ENCODE measurements at places on chromosomes 1 and 21.

GRCh38 chr1:47592296-47593012, 154.6 kb downstream of the FOXD2 start:
- DNase-seq = no peak

DNA sequence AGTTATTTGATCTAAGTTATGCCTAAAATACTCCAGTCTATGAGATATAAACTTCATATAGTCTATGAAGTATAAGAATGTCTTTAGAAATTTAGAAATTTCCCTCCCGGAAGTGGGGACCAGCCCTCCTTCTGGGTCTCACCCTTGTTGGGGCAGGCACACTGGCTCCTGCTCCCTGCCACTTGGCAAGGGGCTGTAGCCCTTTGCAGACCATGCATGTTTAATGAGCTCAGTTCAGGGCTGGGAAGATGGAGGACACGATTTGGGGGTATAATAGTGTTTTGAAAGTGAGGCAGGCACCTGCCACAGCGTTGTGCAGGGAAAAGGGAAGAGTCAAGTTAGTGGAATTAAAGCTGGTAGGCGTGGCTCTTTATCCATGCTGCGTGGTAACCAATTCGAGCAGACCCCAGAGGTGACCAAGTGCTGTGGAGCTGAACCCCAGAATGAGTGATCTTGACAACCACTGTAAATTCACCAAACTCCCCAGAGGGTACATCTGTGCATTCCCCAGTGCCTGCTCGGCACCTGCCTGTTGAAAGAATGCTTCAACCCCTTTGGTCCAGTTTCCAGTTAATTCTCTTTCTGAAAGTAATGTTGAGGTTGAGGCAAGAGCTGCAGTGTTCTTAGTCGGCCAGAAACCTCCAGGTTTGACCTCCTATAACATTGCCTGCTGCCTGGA, 79.6 kb downstream of the DOP1B start:
- DNase-seq = no peak

DNA sequence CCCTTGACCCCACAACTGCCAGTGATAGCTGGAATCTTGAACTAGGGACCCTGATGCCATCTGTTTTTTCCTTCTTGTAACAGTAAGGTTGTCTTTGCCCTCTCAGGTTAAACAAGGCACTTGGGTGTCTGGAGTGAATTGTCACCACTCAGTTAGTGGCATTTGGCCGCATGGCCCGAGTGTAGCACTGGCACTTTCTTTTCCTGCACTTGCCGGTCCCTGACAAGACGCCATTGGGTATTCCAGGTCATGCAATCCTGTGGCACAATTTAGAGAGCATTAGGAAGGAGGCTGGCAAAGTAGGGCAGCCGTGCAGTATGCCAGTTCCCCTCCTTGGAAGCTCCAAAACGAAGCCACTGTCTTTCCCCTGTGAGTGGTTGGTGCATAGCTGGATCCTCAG, 70.8 kb downstream of the MRPS6 start:
- no peak for DNase-seq

DNA sequence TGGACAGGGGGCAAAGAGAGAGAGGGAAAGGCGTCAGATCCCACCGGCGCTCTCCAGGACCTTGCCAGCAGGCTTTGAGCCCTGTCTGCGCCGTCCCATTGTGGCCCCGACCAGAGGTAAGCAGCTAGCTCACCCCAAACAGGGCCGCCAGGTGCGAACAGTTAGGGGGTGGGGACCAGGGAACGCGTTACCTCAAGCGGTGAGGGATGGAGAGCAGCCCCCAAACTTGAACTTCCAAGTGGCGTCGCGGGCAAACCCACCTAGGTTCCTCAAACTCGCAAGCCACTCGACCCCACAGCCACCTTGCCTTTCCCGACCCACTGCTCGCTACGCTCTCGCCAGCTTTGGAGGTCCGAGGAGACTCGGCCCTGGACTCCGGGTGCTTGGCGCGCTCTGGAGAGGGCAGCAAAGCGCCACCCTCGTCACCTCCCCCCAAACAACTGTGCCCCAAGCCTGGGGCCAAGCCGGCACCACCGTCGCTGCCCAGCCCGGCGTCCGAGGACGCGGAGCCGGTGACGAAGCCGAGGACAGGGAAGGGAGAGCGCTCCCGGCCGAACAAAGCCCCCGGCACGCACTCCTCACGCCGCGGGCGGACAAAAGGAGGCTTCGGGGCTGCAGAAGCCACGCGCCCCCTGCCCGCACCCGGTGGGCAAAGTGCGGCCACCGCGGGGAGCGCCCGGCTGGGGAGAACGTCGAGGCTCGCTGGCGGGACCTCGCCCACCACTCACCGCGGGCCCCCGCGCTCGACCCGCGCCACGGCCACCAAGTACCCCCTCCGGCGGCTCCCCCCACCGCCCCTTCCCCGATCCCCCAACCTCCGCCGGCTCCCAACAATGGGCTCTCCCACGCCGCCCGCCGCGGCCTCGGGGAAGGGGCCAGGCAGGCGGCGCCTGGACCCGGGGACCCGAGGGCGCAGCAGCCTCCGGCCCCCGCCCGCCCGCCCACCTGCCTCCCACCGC, 976 bp downstream of the SSBP3 start:
- DNase-seq = no peak

- DNase-seq = no peak
Measured at GRCh38 chr1:62448221-62448933, 11.5 kb downstream of the USP1 start.

DNA sequence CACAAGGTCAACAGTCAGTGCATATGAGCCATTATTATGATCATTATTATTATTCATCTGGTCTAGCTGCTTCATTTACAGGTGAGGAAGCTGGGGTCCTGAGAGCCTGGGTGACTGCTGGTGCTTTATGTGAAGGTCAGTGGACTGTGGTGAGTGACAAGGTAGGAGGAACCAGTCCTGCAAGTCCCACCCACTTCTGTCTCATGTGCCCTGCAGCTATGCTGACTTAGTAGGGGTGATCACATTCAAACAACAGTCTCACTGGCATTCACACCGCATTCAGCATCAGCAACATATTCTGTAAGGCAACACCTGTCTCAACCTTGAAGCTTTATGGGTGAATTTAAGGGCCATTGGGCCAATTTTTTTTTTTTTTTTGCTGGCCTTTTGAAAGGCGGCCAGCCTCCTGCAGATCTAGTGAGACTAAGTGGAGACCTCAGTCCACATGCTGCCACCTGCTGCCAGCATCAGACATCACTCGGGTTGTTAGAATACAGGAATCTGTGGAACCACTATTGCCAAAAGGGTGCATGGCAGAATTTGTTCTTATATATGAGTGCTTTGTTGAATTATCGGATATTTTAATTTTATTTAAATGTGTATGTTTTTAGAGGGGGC, 59.9 kb upstream of the CACNA1E start:
- peak; percentile 27 for DNase-seq

DNA sequence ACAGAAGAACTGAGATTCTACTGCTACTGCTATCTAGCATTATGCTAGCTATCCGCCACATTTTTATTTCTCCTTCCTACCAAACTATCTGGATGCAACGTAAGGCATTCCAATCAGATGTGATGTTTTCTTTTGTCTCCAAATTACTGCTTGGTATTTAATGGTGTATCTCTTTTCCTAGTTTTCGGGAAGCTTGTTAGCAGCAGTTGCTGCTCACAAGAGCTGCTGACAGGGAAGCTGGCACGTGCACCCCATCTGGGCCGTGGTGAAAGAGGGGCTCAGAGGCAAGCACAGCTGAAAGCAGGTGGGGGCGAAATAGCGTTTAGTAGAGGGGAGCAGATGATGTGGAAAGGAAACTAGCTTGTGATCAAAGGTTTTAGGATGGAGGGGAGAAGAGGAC, 57.3 kb downstream of the JAK1 start:
- DNase-seq = no peak

- no peak for DNase-seq
Measured at GRCh38 chr1:111742938-111743549, 3.8 kb upstream of the INKA2 start.

GRCh38 chr1:156693848-156694689, 11.3 kb downstream of the CRABP2 start:
- no peak for DNase-seq

DNA sequence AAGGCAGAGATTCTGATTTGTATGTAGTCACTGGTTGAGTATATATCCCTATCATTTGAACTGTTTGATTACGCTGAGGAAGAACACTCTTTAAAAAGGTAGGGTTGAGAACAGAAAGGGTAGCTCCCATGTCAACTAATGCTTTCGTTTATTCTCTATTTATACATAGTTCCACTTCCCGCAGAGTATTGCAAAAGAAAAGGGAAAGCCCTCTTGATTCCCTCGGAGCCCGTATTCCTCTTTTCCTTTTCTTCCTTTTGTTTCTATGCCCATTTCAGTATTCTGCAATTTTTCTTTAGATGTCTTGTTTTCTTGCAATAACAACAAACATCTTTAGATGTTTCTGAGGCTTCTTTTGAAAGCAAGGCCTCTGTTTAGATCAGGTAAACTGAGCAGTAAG, 78.2 kb downstream of the DNTTIP2 start:
- no peak for DNase-seq

- no peak for DNase-seq
Measured at GRCh38 chr1:43933386-43934100, at the start of gene ARTN. TSS of gene ARTN (plus strand) at chr1:43933801. CDS start at chr1:43935657, 1,856 bp downstream.

DNA sequence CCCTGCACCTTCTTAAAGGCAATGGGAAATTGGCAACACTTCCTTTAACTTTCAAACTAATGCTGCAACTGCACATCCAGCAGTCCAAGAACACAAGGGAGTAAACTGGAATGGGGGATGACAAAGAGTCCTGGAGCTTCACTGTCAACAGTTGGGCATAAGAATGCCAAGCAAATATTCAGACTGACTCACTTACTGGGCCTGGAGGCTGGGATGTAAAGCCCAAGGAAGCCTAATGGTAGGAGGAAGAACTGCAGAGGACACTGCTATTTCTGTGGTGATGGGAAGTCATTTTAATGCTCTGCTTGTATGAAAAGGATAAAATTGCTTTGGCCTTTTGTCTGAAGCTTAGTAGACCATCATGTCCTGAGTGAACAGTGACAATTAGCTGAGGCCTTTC, 15.7 kb upstream of the DMRTA2 start:
- no peak for DNase-seq

DNA sequence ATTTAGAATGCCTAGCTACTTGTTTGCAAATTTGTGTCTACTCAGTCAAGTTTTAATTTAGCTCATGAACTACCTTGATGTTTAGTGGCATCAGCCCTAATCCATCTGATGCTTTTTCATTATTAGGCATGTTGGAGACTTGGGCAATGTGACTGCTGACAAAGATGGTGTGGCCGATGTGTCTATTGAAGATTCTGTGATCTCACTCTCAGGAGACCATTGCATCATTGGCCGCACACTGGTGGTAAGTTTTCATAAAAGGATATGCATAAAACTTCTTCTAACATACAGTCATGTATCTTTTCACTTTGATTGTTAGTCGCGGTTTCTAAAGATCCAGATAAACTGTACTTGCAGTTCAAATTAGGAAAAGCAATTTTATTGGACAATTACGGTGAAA, 7.6 kb downstream of the SOD1 start:
- no peak for DNase-seq

- DNase-seq = no peak
Measured at GRCh38 chr1:109622137-109622892, 2.7 kb downstream of the AMPD2 start.

DNA sequence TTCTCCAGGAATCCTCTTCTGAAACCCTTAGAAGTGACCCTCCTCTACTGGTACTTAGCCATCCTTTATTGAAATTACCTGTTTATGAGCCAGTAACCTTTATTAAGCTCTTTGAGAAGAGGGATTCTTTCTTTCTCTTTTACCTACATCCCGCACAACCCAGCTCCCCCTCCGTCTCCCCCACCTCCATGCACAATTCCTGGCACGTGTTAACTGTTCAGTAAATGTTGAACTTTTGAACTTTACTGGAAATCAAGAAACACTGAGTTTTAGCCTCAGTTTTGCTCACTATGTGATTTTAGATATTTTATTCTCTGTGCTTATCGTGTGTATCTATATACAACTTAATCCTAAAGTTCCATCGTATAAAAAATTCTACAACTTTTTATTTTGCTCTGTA, 1.8 kb downstream of the TMED5 start:
- no peak for DNase-seq

- DNase-seq = no peak
Measured at GRCh38 chr1:199168888-199169585, 530.2 kb downstream of the PTPRC start.

DNA sequence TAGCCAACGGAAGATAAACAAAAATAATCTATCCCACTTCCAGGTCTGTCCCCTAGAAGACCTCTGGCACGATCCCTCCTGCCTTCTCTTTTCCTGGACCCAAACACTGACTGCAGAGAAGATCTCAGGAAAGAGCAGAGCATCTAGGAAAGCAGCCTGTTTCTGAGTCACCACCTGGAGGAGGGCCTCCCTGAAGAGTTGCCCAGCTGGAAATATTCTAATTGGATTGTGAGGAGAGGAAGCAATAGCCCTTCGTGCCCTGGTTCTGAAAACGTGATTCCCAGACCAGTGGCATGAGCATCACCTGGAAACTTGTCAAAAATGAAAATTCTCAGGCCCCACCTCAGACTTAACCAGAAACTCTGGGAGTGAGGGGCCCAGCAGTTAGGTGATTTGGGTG, 411.1 kb downstream of the SETD4 start:
- DNase-seq = no peak

DNA sequence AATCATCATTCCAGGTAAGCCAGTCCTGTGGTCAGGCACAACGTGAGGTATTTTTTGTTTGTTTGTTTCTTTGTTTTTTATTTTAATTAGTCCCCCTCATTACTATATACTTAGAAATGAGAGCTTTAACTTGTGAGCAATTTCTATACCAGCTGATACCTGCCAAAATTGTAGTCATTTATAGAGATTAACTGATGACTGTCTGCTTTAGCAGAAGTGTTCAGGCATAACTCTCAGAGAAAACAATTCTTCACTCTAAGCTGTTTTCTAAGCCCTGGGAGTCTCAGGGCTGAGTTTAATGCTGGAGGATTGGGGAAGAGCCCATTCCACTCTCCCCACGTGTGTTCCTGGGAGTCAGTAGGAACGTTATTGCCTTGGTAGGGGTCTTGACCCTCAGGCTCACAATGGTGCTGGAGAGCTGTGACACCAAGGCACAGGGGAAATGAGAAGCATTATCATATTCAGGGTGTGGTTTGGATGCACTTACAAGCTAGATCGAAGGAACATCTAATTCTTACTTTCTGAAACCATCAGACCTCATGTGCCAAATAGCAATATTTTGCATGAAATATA, 168.2 kb downstream of the CLIC6 start:
- no peak for DNase-seq

- no peak for DNase-seq
Measured at GRCh38 chr1:114455102-114455785, 55.8 kb downstream of the TRIM33 start.

DNA sequence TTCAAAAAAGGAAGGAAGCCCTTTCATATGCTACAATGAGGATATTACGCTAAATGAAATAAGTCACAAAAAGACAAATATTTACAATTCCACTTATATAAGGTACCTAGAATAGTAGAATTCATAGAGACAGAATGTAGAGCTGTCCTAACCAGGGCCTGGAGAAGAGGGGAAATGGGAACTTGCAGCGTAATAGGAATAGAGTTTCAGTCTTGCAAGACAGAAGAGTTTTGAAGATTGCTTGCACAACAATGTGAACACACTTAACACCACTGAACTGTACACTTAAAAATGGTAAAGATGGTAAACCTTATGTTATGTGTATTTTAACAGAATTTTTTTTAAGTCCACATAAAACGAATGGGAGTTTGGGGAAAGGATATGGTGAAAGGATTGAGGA, 2.9 kb downstream of the CD1B start:
- DNase-seq = no peak

- DNase-seq = no peak
Measured at GRCh38 chr21:38388647-38389353, 109.5 kb downstream of the ERG start.

GRCh38 chr1:244344001-244344400, 107.7 kb downstream of the ADSS2 start:
- no peak for DNase-seq

- DNase-seq = no peak
Measured at GRCh38 chr1:171754353-171754705, 12.5 kb upstream of the VAMP4 start.

Data from stimulated activated CD4-positive, alpha-beta T cell treated with anti-CD3 and anti-CD28 coated beads, Interleukin-15, amount 100 ng/mL, for 48 hours (primary cell).